Activated CD8-positive, alpha-beta memory T cell treated with anti-CD3 and anti-CD28 coated beads for 1 hour (primary cell): ENCODE measurements at places on chromosomes 7 and 10.

- DNase-seq: no peak
Measured at GRCh38 chr10:68330852-68331454, 911 bp upstream of the HNRNPH3 start.

GRCh38 chr7:65820287-65820950 lies 52.5 kb upstream of the VKORC1L1 start:
- no peak for DNase-seq

GRCh38 chr10:46077141-46077554 lies 31.1 kb upstream of the MSMB start:
- no peak for DNase-seq

- DNase-seq: no peak
Measured at GRCh38 chr7:15725051-15725450, 38.6 kb upstream of the MEOX2 start.

DNA sequence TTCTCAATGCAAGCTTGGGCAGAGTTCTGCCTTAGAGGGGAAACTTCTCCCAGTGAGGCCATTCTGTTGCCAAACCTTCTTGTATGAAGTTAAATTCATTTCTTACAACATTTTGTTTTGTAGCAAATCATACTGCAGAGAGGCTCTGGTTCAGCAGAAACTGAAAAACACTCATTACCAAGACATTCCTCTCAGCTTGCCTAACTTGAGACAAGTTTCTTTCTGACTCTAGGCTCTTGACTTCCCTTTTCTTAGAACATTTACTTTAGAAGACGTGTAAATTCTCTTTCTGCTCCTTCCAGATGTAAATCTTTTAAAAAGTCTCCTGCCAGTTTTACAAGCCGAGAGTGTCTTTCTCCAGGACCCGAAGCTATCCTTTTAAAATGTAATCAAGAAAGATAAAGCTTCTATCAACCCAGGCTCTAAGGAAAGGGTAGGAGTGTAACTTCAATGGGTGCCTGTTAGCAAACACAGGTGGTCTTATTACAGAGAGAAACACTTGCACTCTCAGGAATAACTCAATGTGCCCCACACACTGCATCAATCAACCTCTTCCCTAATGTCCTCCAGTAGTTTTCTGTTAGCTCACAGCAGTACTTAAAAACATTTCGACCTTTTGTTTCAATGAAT lies 80.5 kb upstream of the TAS2R16 start:
- no peak for DNase-seq

- no peak for DNase-seq
Measured at GRCh38 chr10:85642421-85643170, 724.0 kb downstream of the GRID1 start.

GRCh38 chr7:157700231-157701005 lies 363.6 kb downstream of the DNAJB6 start:
- no peak for DNase-seq

DNA sequence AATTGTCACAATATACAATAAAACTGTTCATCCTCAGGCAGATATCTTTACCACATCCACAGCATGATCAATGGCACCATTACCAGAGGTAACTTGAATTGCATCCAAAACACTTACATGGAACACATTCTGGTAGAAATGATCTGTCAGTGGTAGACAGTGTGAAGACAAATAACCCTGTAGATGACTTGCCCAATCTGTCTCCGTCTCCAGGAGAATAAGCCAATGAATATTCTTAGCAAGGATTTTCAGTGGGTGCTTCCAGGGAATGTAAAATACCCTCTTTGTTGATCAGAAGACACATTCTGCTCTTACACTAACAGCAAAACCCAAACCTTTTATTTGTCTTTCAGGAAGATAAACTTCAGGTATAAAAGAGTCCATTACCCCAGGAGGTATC lies 43.8 kb downstream of the VWC2 start:
- DNase-seq: no peak

DNA sequence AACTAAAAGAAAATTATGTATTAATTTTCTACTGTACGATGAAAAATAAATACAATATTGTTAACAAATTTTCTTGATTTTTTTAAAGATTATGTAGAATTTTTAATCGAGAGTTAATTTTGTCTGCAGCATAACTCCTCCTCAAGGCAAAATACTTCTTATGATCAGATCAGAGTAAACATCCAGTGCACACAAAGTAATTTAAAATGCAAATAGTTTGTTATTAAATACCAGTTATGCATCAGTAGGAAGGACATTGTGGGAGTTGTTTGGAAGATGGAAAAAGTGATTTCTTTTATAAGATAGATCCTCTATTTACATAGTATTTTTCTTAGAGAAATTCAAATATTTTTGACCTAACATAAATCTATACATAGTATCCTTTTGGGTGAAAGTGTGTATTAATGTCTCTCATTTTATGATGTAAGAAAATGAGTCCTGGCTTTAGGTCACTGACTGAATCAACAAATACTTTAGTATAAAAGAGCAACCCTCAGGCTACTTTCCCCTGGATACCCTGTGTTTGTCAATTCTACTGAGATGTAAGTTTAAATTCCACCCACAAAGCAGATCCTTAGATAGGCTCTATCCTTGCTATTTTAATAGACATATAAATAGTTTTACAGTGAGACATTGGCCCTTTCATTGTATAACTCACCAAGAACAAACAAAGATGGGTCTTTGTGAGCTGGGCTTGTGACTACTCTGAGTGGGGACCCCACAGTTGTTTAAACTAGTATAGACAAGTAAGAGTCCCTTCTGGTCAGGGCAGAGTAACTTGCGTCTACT lies 1133.7 kb downstream of the GATA3 start:
- DNase-seq: no peak

- DNase-seq: peak; percentile 40
Measured at GRCh38 chr10:49398000-49398861, 2.3 kb upstream of the DRGX start.

DNA sequence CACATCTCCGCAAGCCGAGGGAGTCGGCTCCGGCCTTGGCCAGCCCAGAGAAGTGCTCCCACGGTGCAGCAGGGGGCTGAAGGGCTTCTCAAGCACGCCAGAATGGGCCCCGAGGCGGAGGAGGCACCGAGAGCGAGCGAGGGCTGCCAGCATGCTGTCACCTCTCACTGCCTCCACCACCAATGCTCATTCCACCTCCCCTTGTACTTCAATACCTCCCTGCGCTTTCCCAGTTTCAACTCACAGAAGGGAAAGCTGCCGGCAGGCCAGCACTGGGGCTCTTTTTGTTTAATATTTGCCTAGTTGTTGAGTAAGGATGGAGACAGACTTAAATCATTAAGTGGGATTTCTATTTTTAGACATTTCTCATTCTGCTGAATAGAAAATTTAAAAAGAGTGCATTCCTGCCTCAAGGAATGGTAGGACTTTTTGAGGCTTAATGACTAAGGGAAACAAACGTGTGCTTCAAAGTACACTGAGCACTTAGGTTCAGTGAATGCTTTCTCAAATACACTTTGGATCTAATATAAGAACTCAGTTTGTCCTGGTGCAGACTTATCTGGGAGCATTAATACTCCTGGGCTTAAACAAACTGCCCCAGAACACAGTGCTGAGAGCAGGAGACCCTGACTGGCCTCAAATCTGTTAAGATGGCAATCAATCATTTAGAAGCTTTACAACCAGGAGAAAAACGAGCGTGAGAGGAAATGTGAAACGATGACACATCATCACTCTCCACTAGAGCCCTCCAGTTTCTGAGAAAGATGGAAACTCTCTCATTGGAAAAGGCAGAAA lies 131.2 kb downstream of the RALA start:
- no peak for DNase-seq

DNA sequence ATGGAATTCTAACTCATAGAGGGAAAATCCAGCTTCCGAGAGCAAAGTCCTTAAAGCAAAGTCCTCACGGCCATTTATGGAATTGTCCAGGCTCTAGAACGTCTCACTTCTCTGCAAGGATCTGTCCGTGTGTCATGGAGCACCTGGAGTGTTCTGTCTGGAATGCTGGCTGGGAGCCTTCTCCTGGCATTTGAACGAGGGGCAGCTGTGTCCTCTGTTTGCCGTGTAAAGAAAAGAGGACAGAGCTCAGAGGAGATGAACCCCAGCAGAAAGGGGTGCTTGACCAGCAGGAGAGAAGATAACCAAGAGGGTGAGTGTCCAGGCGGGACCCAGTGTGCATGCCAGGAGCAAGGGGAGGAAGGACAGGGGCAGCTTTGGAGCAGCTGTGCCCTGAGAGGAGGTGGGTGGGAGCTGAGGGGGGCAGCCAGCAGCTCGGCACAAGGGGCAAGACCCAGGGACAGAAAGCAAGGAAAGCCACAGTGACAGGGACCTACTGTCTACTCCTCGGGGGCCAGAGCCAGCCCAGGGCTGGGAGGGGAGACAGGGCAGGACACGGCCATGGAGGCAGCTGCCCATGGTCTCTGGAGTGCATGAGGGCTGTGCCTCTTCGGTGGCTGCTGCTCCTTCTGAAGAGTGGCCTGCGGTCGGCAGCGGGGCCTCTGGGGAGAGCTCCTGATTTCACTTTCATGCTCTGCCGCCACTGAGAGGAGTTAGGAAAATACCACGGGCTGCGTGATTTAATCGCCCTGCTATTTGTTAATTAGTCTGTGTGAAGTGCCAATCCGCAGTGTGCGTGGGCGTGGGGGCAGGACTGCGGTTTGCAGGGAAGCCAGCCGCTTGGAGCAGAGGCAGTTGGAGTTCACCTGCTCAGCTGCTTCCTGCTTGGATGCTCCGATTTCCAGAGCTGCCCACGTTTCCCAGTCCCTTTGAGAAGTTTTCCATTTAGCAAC lies 149.3 kb upstream of the SHH start:
- DNase-seq: no peak

DNA sequence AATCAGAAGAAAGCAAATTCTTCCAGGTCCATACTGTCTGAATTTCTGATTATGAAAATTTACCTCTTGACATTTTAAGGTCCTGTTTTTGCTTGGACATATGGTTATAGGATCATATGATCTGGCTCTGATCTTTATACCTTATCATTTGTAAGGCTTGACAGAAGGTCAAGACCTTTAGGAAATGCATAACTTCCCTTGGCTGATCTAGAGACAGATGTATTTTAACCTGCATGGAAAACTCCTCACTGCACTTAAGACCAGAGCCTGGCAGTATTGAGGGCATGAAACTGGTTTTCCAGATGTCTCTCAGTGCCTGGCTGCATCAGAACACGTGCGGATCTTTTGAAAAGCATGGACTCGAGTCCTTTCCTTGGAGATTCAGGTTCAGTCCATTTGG lies 55.9 kb downstream of the TRRAP start:
- DNase-seq: no peak

GRCh38 chr7:48224042-48224441 lies 52.8 kb downstream of the ABCA13 start:
- DNase-seq: no peak

GRCh38 chr7:24902931-24903330 lies 77.0 kb downstream of the OSBPL3 start:
- DNase-seq: no peak

- no peak for DNase-seq
Measured at GRCh38 chr7:3998060-3998459, 684.0 kb upstream of the FOXK1 start.

- DNase-seq: no peak
Measured at GRCh38 chr7:54529568-54529967, 12.6 kb upstream of the VSTM2A start.

GRCh38 chr7:72325561-72325960 lies 86.6 kb downstream of the CALN1 start:
- no peak for DNase-seq

- no peak for DNase-seq
Measured at GRCh38 chr7:44985033-44985695, 6.3 kb upstream of the MYO1G start.

- no peak for DNase-seq
Measured at GRCh38 chr7:45306752-45307305, 149.2 kb downstream of the RAMP3 start.

- DNase-seq: no peak
Measured at GRCh38 chr7:47738563-47739166, 156.8 kb upstream of the TNS3 start.

GRCh38 chr10:34862892-34863291 lies 47.8 kb upstream of the PARD3 start:
- no peak for DNase-seq

DNA sequence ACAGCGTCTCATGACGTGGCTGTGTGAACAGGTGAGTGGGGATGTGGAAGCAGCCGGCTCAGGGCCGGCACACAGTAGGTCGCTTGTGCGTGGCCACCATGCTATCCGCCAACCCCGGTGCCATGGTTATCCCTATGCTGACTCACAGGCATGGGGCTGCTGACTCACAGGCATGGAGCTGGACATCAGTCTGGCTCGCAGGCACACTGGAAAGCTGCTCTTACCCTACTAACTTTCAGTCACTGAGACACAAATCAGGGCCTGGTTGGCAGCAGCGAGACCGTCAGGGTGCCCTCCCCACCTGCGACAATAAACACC lies 341.9 kb downstream of the PTPRN2 start:
- no peak for DNase-seq

- DNase-seq: no peak
Measured at GRCh38 chr10:121357401-121357800, 240.8 kb downstream of the FGFR2 start.

DNA sequence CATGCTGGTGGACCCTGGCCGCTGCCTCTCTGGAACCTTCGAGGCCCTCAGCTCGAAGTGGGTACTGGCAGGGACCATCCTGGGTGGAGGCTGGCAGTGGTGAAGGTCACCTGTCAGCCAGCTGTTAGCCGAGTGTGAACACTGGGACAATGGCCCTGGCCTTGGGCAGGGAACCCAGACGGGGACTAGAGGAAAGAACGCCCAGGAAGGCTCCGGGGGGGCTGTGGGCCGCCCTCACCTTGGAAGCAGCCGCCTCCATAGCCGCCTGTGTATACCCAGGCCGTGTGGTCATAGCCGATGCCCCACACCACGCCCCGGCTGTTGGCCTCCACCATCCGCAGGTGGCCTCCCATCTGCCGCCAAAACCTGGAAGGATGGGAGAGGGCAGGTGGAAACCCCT lies 17.6 kb downstream of the BHLHA15 start:
- no peak for DNase-seq

- no peak for DNase-seq
Measured at GRCh38 chr10:103701380-103702222, 153.8 kb downstream of the SH3PXD2A start.

- no peak for DNase-seq
Measured at GRCh38 chr10:79051766-79052165, 17.0 kb upstream of the ZMIZ1 start.

GRCh38 chr7:141039376-141039775 lies 24.6 kb upstream of the MRPS33 start:
- DNase-seq: no peak

DNA sequence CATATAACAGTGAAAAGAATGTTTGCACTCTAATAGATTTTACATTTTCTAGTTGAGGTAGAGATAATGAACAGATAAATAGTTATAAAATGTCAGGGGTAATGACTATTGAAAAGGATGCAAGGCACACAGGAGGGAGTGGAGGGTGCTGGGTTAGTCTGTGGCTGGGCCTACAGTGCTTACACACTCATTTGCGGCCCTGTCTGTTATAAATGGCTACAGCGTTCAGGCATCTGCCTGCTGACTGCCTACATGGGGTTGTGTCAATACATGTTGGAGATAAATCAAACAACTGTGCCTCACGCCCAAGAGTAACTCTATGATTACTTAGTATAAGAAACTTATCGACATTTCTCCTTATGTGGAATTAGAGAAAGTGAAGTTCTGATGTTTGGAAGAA lies 313.3 kb downstream of the ACTR3B start:
- no peak for DNase-seq

- DNase-seq: no peak
Measured at GRCh38 chr7:114405427-114405826, 9.2 kb upstream of the FOXP2 start.
